ENCODE measurements at places on chromosomes 2 and 18.

DNA sequence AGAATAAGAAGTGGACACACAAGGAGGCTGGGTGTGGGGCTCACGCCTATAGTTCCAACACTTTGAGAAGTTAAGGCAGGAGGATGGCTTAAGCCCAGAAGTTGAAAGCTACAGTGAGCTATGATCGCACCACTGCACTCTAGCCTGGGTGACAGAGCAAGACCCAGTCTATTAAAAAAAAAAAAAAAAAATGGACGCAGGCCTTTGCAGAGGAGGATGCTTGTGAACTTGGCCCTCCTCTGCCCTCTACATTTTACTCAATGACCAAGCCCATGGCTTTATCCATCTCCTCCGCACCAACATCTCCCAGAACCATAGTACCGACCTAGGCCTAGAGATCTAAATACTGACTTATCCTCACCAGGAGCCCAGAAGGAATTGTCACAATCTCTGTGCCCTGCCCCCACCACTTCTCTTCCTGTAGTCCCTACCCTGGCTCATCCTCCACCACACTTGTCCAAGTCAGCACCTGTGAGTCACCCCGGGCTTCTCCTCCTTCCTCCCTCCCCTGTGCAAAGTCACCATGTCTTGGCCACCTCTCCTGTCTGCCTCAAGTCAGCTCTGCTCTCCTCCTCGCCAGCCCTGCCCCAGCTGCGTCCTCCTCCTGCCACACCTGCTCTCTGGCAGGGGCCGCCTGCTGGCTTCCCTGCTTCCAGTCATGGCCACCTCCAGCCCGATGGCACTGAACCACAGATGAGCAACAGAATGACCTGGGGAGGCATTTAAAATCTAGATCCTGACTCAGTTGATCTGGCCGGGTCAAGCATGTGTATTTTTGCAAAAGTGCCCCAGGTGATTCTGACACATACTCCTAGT, 35.8 kb upstream of the ASPRV1 start:
- peak; percentile 49 for DNase-seq

- DNase-seq, result peak; percentile 77
Observed at GRCh38 chr2:234679301-234679740, 182.4 kb upstream of the ARL4C start.

DNA sequence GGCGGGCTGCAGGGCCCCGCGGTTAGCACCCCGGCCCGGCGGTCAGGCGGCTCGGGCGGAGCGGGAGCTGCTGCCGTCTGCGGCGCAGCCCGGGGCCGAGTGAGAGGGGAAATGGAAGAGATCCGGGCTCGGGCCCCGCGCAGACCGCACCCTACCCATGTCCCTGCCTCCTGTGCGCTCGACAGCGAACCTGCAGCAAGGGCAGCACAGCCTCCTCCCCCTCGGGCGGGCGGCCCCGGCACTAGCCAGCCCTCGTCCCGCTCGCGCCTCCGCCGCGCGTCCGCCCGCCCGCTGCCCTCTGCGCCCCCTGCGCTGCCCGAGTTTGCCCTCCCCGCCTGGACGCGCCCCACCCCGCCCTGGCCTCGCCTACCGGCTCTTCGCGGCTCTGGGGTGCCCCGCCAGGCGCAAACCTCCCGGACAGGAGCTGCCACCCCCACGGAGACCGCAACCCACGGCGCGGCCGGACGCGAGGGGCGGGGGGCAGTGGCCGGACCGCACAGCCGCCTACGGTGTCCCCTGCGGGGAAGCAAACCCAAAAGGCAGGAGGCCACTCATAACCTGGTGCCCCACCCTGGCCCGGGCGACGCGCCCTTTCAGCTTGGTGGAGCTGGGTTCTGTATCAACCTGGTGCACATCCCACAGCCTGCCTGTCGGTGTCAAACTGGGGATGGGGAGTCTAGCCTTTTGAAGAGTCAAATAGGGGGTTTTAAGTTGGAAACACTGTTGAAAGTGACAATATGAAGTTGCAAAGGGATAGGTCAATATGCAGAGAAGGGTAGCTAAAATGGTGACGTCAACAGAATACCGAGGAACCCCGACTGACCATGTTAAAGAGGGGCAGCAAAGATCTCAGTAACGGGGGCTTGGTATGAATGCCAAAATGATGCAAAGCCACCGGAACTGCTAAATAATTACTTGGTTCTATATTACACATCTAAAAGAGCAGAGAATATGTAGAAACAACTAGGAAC, at the start of gene IHH:
TSS of gene IHH (minus strand) at position 101 of the 971 bp plus-strand sequence. CDS start 454 bp downstream, outside the sequence.
- no peak for DNase-seq

DNA sequence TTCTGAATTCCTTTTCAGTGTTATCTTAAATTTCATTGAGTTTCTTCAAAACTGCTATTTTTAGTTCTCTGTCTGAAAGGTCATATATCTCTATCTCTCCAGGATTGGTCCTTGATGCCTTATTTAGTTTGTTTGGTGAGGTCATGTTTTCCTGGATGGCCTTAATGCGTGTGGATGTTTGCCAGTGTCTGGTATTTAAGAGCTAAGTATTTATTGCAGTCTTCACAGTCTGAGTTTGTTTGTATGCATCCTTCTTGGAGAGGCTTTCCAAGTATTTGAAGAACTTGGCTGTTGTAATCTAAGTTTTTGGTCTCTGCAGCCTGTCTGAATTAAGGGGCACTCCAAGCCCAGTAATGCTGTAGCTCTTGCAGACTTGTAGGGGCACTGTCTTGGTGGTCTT, 249.3 kb downstream of the ZNF385B start:
- peak; percentile 92 for DNase-seq

DNA sequence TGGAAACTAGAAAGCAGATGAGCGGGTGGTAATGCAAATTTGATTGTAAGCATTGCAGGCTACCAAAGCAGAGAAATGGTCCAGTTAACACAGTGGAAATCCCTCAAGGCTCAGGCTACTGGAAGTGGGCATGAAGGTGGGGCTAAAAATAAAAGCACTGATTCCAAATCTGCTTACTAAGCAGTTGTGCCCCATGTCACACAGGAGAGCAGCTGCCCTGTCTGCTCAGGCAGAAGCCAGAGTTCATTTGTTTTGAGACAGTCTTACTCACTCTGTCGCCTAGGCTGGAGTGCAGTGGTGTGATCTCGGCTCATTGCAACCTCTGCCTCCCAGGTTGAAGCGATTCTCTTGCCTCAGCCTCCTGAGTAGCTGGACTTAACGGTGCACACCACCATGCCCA, 42.5 kb upstream of the TSPYL6 start:
- DNase-seq, result no peak

All from AG10803 (cell line).